GM12892 (cell line): ENCODE measurements at places on chromosomes 3 and 15.

DNA sequence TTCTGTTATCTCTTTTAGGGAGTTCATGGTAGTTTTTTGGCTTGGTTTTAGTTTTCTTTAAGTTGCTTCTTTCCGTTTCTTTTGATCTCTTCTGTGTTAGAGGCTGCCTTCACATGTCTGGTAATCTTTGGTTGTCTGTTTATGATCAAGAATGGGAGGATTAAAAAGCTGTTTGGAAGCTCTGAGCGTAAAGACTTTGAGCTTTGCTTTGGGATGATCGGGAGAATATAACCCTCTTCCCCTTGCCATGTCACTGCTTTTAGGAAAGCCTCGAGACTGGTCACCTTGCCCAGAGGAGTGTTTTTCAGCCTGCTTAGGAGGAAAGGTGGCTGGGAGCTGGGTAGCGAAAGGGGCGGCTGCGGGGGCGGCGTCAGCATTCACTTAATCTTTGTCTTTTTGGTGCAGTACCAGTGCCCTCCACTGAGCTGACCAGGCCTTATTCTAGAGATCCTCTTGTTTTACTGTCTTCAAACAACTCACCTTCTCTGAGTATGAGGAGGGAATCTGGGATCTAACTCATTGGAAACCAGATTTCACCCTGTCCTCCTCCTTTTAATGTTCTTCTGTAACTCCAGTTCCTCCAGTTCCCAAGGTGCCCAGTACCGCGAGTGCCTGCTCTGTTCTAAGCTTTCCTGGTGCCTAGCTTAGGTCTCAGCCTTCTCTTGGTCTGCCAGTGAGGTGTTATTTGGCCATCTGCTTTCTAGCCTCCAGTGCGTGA lies 15.5 kb downstream of the TATDN2 start:
- no peak for DNase-seq

DNA sequence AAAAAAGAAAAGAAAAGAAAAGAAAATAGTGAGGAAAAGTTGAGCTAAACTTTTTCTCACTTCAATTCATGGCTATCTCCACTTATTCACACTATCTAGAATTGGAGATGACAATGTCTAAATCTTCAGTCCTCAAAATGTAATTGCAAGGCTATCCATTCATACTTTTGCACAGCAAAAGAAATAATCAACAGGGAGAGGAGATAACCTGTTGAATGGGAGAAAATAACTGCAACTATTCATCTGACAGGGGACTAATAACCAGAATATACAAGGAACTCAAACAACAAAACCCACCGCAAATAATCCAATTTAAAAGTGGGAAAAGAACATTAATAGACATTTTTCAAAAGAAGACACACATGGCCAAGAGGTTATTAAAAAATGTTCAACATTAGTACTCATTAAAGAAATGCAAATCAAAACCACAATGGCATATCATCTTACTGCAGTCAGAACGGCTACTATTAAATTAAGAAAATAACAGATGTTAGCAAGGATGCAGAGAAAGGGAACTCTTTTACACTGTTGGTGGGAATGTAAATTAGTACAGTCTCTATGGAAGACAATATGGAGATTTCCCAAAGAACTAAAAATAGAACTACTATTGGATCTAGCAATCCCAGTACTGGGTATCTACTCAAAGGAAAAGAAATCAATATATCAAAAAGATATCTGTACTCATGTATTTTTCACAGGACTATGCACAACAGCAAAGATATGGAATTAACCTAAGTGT lies 73.5 kb upstream of the PPIB start:
- no peak for DNase-seq

DNA sequence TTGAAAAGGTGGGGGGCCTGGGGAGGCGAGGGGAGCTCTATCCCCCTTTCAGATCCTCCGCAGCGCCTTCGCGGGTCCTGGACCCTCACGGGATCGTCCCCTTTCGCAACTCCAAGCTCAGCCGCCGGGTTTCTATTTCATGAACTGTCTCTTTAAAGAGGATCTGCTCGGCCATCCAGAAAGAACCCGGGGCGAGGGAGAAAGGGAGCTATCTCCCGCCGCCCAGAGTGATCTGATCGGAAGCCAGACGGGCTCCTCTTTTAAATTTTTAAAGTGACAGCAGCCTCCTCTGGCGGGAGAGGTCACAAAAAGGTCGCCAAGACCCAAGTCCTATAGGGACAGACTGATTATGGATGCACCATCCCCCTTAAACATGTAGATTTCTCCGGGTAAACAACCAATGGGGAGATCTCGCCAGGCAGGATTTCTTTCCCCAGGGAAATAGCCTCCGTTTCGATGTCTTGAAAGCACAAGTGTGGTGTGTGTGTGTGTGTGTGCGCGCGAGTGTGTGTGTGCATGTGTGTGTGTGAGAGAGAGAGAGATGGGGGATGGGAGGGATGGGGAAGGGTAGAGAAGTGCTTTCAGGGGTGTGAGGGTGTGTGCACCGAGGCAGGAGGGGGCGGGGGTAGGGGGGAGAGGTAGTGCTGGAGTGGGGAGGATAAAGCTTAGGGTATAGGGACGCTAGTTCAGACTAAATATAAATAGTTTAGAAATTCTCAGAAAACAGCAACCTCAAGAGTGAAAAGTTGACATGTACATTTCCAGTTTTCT lies 516.1 kb downstream of the MECOM start:
- no peak for DNase-seq

DNA sequence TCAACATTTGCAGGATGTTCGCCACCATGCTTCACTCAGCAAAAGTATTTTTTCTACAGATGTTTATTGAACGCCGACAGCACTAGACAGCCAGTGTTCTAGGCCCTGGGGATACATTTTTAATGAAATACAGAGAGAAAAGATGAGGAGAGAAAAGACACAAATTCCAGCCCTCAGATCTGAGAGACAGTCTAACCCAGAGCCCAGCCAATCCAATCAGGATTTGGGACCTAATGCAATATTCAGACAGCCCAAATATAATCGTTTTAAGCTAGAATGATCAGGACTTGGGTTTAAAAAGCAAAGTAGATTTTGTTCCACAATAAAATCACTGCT lies 174.8 kb downstream of the SLCO3A1 start:
- DNase-seq = no peak

DNA sequence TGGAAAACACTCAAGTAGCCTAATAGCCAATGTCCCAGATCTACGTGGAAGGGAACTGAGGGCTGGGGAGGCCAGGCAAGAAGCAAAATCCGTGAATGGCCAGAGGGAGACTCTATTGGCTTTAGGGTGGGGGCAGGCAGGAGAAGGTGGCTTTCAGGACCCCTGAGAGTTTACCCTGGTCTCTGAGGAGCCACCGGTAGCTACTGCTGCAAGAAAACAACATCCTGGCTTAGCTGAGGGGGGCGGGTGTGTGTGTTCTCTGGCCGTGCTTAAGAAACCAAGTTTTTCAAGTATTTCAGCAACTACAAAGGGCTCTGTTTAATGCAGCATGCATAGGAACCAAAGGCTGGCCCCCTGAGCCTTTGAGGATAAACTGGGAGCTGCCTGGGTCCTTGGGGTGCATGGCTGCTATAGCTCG lies 47.6 kb upstream of the TRPM1 start:
- no peak for DNase-seq

DNA sequence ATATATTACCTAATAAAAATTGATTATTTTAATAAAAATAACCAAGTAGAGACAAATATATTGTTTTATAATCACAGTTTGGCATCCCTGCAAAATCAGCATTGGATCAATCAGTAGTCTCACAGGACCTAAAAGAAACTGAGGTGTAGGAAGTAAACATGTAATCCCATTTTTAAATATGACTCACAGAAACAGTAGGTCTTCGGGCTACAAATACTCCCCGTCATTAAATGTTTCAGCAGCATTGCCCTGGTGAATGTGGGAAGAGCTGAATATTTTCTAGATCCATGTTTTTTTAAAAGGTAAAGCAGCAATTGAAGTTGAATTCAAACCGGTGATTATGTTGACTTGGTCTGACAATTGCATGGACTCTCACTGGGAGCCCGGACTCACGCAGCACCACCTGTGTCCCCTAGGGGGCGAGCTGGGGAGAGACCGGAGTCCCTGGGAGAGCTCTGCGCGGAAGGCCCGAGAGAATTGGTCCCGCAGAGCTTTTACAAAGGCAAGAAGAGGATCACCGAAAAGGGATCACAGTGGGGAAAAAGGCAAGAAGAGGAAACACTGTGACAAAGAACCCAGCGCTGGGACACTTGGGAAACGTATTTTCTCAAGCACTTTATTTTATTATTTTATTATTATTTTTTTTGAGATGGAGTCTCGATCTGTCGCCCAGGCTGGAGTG lies 17.2 kb upstream of the USP3 start:
- peak; percentile 71 for DNase-seq

DNA sequence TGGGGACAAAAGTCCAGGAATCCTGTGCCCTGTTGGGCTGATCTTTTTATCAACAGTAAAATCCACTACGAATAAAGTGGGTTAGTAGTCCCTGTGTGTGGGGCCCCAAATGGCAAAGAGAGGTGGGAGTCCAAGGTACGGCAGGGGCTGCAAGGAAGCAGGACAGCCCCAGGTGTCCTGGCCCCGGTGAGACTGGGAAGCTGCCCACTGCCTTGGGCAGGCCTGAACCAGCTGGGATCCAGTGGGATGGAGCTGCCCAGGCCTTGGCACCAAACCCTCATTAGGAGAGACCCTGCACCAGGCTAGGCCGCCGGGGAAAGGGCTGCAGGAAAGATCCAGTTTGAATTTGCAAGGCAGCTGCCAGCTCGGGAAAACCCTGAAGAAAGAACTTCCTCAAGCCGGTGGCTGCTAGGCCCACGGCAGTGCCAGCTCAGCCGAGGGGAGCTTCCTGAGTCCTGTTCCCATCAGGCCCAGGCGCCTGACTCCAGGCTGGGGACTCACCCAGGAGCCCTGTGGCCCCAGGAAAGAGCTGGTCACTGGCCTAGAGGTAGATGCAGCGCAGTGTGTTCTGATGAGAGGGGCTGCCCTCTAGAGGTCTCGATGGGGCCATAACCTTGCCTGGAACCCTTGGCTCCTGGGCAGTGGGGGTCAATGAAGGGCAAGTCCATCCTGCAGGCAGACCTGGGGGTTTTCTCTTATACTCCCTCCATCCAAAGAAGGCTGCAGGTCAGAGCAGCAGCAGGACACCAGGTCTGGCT lies 14.4 kb upstream of the GNAI2 start:
- DNase-seq = no peak

- no peak for DNase-seq
Measured at GRCh38 chr3:109643590-109643989, 306.2 kb upstream of the DPPA4 start.

GRCh38 chr3:66997560-66998112 lies 471 bp upstream of the KBTBD8 start:
- no peak for DNase-seq

GRCh38 chr3:18739099-18739433 lies 313.9 kb upstream of the SATB1 start:
- DNase-seq = no peak

DNA sequence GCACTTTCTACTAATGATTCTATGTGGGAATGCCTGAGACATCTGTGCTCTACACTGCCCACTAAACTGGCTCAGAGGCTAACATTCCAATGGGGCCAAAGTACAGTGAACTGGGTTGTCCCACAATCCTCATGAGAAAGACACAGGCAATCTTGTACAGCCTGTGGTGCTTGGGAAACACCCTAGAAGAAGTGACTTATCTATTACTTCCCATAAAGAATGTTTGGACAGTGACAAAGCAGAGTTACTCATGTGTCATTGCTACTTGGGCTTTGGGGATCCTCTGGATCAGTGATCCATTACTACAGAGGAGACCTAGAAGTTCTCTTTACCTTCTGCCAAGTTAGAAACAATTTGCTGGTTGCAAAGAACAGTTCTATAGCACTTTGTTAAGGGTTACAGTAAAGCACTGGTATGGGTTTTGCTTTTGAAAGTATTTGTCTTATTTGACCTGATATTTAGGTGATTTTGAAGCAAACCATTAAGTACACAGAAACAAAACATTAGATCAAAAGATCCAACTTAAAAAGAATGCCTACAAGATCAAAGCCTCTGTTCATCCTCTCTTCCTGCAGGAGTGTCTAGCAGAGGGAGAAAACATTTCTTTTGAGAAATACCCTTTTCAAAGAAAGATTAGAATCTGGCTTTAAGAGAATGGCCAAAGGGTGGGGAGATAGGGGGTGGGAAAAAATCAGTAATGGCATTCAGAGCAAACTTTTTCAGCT lies 75.8 kb downstream of the CTNNB1 start:
- DNase-seq = no peak
